ENCODE measurements at places on chromosomes 3 and 15.

- DNase-seq, result peak; percentile 16
Measured at GRCh38 chr3:179565496-179565895, 2.8 kb downstream of the ACTL6A start.

DNA sequence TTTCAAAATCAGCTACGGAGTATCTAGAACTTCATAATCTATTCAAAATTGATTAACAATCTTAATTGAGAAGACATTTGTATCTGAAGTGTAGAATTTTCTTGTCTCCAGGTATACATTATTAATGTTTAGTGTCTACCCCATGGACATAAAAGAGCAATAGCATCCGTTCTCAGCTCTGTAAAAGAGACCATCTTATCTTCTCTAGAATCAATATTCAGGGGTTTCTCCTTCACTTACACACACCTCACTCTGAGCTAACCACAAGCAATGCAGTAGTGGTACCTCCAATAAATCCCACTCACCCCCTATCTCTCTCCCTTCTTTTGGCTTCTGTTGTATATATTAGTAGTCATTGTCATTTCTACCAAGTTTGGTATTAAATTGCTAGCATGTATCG is 16.2 kb downstream of the MBNL1 start:
- DNase-seq, result peak; percentile 40

GRCh38 chr15:81126892-81127291 is 7.2 kb upstream of the CFAP161 start:
- DNase-seq, result no peak

DNA sequence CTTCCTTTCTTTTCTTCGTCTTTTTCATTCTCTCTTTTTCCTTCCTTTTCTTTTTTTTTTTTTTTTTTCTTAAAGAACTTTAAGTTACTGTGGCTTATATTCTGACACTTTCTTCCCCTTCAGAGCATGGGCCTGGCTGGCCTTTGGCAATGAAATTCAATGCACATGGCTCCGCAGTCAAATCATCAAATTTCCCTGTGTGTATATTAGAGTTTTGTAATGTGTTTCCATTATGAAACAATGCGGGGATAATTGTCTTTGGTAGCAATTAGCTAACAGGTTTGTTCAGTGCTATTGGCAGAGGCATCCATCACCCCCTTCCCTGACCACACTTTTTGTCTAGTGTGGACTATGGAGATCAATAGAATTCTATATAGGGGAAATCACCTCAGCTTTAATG is 80.5 kb downstream of the CDIN1 start:
- no peak for DNase-seq

GRCh38 chr15:30827625-30828303 is 76.0 kb upstream of the FAN1 start:
- DNase-seq, result no peak

DNA sequence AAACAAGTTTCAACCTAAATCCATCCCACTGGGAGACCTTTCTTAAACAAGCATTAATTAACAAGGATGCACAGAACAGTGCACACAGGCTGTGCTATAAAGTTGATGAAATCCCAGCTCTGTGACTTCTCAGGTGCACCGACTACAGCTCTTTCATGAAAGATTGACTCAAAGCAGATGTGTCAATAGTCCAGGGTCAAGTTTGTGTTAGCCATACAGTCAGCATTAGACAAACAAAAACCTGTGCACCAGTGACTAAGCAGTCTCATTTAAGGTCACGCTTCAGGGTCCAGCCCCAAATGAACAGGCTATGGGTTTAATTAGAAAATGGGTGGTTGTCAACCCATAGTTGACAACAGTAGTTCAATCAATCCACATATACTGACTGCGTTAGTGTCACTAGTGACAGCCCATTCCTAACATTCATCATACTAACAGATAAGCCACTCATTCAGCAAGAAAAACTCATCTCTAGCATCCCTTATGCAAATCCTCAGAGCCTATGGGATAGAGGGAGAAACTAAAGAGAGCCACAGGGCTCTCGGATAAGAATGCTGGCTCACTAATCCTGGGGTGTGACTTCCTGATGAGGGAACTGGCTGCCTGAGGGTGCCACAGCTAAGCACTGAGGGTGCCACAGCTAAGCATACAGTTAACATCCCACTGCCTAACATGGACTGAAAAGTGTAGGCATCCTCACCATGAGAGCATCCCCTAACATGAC is 84.1 kb downstream of the WNT5A start:
- no peak for DNase-seq

DNA sequence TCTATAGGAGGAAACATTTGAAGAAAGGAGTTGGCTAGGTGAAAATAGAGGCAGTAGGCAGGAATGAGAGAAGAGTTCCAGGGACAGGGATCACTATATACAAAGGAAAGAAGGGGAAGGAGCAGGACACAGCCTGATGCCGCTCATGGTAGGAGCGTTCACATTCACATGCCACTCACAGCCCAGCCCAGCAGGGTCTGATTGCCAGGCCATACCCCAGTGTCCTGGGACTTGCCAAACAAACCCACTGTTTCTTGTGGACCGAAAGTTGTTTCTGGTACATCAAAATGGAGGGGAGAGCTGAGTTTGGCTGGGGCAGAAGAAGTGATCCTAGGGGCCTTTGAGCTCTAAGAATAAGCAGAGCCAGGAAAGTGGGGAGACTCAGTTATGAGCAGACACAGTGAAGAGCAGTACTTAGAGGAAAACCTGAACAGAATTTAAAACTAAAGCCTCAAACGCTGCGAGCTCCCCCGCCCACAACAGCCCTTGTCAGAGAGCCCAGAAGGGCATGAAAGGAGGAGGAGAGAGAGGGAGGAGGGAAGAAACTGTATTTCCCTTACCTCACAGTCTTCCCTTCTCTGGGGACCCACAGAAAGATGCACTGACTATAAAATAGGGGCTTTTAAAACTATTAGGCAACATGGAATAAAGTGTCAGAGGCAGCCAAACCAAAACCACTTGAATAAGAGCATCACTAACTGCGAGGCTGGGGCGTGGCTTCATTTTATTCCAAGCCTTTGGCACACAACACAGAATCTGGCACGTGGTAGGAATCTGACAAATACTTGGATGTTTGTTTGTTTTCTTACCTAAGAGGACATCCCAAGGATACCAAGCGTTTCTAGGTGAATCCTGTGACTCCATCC is 129.0 kb downstream of the RPL22L1 start:
- no peak for DNase-seq

DNA sequence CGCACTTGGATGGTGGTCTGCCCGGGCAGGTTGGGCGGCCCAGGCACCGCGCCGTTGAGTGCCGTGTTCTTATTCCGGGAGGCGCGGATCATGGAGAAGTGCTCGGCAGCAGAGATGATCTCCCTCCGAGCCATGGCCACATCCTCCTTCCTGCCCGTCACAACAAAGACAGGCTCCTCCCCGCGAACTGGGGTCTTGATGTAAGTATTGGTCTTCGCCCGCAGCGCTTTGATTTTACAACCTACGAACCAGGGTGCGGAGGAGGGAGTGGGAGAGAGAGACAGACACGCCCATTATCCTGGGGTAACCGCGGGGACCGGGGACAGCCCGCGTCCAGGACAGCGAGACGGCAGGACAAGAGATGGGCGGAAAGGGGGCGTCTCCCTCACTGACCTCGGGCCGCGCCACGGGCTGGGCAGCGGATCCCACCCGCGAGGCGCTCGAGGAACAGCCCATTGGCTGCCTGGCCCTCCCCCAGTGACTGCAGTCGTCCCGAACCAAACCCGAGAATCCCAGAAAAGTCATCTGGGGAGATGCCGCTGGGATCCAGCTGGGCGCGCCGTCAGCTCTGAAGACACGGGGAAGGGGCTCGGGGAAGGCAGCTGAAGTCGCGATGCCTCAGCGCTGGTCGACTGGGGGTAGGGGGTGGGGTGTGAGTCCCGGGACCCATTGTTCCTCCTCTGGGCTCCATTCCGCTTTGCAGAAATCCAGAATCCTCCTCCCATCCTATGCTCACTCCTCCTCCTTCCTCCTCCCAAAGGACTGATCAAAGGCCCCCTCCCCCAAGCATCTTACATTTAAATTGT is 1.2 kb downstream of the MEX3B start:
- no peak for DNase-seq
